ENCODE measurements at places on chromosomes 11 and 22.

DNA sequence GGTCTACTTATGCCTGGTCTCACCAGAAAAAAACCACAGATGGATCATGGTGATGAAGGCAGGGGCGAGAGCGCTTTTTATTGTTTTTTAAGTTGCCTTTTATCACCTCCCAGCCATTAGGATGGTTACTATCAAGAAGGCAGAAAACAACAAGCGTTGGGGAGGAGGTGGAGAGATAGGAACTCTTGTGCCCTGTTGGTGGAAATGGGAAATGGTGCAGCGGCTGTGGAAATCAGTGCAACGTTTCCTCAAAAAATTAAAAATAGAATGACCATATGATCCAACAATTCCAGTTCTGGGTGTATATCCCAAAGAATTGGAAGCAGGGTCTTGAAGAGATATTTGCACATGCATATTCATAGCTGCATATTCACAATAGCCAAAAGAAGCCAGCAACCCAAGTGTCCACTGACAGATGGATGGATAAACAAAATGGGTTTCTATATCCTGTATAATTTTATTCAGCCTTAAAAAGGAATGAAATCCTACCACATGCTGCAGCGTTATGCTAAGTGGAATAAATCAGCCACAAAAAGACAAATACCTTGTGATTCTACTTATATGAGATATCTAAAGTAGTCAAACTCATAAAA lies 20.5 kb upstream of the ACRV1 start:
- no peak for DNase-seq

GRCh38 chr11:2691991-2692875 lies 7.6 kb downstream of the KCNQ1OT1 start:
- peak; percentile 55 for DNase-seq

DNA sequence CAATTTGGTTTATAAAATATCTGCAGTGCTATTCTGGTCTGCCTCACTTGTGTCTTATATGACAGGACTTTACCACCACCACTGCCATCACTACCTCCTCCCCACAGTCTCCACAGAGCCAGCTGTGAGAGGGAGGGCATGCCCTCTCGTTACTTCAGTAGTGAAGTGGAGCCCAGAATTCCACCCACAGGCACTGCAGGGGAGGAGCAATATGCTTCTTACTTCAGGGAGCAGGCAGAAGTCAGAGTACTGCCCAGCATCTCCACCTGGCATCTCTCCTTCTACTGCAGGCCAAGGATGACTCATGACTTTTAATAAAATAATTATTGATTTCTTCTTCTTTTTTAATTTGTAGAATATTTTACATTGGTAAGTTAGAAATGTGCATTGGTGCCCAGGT lies 255.5 kb downstream of the DYNC2H1 start:
- DNase-seq = no peak

DNA sequence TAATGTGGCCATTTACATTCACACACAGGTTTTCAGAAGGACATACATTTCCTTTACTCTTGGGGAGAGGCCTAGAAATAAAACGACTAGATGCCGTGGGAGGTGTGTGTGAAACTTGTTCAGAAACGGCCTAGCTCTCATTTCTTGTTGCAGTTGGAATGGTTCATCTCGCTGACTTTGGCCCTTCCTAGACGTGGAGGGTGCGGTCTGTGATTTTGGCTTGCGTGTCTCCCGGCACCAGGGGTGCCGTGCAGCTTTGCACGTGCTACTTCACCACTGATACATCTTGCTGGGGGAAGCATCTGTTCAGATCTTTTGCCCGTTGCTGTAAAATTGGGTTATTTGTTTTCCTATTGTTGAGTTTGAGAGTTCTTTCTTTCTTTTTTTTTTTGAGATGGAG lies 3.1 kb upstream of the PRR33 start:
- no peak for DNase-seq

GRCh38 chr11:118635642-118636041 lies 28.2 kb downstream of the PHLDB1 start:
- DNase-seq = no peak

DNA sequence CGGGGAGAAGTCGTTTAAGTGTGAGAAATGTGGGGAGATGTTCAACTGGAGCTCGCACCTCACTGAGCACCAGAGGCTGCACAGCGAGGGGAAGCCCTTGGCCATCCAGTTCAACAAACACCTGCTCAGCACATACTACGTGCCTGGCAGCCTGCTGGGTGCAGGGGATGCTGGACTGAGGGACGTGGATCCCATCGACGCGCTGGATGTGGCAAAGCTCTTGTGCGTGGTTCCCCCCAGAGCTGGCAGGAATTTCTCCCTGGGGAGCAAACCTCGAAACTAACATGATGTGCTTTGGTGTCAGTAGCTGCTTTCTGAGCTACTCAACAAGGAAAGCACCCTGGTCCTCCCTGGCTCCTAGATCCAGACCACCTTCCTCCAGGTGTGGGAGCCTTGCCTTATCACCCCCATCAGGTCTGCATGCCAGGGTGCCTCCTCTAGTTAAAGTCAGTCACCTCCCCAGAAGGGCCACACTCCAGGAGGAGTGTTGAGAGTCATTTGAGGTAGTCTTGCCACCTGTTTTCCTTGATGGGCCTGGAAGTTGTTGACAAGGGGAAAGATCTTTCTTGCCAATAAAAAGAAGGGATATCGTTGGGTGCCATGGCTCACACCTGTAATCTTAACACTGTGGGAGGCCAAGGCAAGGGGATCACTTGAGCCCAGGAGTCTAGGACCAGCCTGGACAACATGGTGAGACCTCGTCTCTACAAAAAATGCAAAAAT lies 12.9 kb downstream of the ZNF74 start:
- DNase-seq = no peak

DNA sequence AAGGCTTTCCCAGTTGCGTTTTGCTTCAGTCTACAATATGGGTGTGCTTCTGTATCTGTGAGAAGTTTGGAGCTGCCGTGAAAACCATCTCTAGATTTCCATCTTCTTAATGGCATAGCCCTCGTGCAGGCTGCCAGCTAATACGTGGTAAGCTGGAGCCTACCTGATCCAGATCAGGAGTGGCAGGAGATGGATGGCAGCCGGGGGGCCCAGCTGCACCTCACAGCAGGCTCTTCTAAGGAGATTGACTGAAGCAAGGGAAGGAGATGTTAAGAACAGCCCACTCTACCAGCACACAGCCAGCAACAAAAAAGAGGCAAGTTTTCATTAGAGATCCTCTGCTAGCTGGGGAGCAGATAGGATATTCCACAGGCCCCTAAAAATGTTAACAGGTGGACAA lies 115.5 kb downstream of the MSANTD4 start:
- no peak for DNase-seq

DNA sequence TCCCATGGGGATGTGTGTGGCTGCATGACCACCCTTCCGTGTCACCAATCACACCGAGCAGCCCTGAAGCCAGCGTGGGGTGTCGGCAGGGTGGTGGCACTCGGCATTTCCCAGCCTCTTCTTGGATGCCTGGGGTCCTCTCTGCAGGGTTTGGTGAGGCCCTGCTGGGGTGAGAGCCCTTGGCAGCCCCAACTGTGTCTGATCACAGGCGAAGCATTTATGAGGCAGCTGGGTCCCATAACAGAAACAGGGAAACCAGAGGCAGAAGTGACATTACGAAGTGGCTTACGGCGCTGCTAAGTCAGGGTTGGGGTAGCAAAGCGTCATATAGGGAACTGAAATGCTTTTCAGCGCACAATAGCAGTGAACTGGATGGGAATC lies 92.3 kb upstream of the SEPTIN5 start:
- DNase-seq = no peak

GRCh38 chr22:49023161-49023878 lies 804.4 kb downstream of the BRD1 start:
- no peak for DNase-seq

GRCh38 chr11:100561323-100561722 lies 125.8 kb upstream of the ARHGAP42 start:
- DNase-seq = no peak

DNA sequence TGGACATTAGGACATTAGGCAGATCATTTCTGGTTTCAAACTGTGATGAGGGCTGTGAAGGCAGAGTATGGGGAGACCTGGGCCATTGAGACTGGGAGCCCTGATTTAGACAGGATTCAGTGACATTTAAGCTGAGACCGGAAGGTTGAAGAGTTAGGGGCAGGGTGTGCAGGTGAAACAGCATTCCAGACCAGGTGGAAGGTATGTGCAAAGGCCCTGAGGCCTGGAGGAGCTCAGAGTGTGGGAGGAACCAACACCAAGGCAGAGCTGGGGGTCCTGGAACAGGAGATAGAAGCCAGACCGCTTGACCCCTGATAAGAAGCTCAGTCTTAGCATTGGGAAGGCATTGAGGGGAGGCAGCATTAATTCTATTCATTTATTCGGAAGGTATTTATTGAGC lies 32.5 kb downstream of the ZC3H7B start:
- no peak for DNase-seq

DNA sequence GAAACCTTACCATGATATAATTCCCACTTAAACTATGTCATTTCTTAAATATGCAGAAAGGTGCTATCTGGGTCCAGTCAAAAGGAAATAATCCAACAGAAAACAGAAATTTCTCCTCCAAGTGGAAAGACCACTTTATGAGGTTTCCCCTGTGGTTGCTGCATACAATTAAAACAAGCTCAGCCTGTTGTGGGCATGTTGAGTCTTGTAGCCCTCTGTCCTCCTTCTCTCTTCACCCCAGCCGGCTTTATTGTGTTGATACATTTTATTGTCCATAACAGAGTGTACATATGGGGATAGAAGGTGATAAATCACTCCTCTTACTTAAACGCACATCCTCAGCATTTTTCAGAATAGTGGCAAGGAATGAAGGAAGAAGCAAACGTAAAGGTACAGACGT lies 126.0 kb upstream of the MTNR1B start:
- DNase-seq = no peak

DNA sequence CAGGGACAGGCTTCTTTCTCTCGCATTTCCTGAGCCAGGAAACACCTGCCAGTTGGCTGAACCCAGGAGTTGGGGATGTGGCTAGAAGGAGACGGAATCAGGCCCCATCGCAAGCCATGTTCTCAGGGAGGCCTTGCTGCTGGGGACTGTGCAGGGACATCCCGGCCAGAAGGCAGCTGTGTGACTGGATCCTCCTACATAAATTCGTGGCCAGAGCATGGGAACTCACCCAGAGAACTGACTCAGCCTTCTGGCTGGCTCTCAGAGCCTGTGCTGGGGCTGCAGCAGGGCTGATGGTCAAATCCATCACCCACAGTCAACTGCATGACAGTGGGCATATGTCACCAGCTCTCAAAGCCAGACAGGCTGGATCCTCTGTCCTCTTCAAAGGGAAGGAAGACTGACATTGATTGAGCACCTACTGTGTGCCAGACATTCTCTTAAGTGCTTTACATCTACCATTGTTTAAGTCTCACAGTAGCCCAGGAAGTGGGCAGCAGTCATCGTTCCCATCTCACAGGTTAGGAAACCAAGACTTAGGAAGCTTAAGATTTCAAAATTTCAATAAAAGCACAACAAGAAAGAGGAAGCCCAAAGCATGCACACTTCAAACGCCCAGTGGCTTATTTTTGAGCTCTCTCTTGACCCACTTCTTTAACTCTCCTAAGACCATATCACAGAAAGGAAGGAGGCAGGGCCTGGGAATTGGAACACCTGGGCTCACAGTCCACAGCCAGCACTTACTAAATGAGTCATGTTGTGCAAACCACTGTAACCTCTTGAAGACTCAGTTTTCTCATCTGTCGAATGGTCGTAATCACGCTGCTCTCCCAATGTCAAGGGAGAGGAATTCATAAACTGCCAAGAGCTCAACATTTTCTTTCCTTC lies 30.9 kb upstream of the CACNG2 start:
- no peak for DNase-seq

DNA sequence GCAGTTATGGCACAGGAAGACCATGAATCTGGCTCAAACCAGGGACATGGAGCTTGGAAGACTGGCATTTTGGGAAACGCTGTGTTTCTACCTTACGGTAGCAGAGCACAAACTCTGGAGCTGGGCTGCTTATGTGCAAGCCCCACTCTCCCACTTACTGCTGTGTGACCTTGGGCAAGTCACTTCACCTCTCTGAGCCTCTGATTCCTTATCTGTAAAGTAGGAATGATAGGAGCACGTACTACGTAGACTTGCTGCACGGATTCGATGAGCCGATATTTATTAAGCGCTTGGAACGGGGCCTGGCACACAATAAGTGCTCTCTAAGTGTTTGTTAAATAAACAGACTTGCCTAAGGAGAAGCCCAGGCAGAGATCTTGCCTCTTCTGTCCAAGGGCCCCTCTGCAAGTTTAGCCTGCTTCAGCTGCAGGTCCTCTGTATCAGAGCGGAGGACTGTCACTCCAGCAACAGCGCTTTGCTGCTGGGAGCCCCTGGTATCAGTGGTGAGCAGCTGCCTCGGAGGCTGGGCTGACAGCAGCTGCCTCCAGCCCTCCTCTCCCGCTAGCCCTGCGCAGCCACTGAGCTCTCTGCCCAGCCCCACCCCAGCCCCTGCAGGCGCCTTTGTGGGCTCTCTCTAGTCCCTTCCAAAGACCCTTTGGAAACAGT lies 96.9 kb upstream of the ANO1 start:
- DNase-seq = no peak

DNA sequence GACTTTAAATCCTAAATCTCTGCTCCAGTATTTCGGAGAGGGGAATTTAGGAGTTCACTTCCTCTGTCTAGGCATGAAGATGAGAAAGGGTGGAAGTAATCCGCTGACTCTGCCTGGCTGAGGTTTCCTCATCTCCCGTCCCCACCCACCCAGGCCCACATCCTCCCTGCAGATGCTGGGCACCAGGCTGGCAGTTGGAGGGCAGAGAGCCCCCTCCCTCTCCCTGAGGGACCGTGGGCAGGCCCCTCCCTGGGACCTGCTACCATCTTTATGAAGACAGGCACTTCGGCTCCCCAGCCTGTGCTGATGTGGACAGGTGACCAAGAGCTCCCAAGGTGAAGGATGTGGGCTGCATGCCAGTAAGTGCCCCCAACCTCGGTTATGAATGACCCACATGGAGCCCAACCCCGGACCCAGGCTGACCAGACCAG lies 6.7 kb downstream of the CASTOR1 start:
- DNase-seq = no peak

DNA sequence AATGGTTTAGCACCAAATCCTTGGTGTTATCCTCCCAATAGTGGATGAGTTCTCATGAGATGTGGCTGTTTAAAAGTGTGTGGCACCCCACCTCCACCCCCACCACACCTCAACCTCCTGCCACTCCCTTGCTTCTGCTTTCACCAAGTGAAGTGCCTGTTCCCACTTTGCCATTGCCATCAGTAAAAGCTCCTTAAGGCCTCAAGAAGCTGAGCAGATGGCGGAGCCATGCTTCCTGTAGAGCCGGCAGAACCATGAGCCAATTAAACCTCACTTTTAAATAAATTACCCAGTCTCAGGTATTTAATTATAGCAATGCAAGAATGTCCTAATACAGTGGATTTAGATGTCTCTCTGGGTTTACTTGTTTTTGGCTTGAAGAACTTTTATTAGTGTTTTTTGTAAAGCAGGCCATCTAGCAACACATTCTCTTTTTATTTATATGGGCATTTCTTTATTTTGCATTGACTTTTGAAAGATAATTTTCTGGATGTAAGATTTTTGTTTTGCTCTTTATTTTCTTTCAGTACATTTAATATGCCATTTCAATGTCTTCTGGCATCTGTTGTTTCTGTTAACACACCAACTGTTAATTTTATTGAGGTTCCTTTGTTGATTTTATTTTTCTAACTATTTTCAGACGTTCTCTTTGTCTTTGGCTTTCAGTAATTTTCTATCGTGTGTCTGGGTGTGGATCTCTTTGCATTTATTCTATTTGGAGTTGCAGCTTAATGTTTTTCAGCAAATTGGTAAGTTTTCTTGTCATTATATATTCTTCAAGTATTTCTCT lies 724.5 kb upstream of the CNTN5 start:
- DNase-seq = no peak

- DNase-seq = peak; percentile 74
Observed at GRCh38 chr11:90134478-90135003, at the start of gene NAALAD2. TSS of gene NAALAD2 (plus strand) at chr11:90134663. CDS start at chr11:90134759, 96 bp downstream.

- no peak for DNase-seq
Observed at GRCh38 chr22:30873086-30873650, 95.4 kb downstream of the MORC2 start.

Data from WTC11 (cell line).